Stimulated activated CD8-positive, alpha-beta memory T cell treated with anti-CD3 and anti-CD28 coated beads, Interleukin-15, amount 100 ng/mL, for 48 hours (primary cell): ENCODE measurements at places on chromosomes 1 and 21.

- no peak for DNase-seq
Measured at GRCh38 chr1:59743324-59744091, 71.2 kb upstream of the HOOK1 start.

GRCh38 chr1:197390856-197391255 is 122.8 kb downstream of the CRB1 start:
- no peak for DNase-seq

- DNase-seq = no peak
Measured at GRCh38 chr1:202233804-202234203, 40.2 kb downstream of the LGR6 start.

DNA sequence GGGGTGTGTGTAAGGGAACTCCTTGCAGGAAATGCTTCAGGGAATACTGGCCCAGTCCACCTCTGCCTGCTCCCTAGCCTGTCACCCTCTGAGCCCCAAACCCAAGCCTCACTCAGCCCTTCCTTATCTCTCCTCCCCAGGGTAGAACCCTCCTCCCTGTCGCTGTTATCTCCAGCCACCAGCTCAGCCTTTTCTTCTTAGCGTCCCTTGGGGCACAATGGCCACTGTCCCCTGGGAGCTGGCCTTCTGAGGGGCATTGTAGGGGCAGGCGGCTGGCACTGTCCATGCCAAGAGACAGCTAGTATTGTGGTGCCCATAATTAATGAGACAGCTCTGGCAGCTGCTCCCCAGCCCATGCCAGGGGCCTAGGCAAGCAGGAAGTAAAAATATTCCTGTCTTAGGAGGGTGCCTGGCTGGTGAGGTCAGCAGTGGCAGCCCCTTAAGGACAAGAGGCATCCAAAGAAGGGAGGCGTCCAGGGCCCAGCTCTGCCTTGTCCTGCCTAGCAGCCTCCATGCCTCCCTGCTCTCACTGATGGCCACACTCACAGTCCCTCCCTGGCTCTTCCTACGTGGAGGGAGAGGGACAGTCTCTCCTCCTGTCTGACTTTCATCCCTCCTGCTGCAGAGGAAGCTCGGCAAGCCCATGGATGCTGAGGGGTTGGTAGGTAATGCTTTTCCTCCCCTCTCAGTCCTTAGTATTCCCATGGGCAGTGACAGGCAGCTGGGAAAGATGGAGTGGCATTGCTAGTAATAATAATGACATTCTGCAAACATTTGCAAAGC is 37.5 kb downstream of the KCNQ4 start:
- DNase-seq = no peak

GRCh38 chr1:157115429-157115838 is 15.8 kb upstream of the ETV3L start:
- no peak for DNase-seq
